A549 treated with CpdA at 1 μM for 4 hours (cell line): ENCODE measurements at places on chromosomes 12 and 14. TPM values are rescaled to one million over a fixed set of nuclear protein-coding genes. Genes with fewer than 3 reads are reported as not detected.

Gene RGS6
- not detected in 5 replicates for total RNA-seq

Gene GCH1
- total RNA-seq, result 3.5 to 3.8 TPM (median 3.7 TPM) in 5 replicates

Gene RNF212B
- total RNA-seq, result not detected in 5 replicates

Gene OR6C74
- total RNA-seq, result not detected in 5 replicates

Gene ABCD2
- total RNA-seq, result not detected in 5 replicates

Gene MYH6
- not detected in 5 replicates for total RNA-seq

Gene MAP3K9
- 3.9 to 5.1 TPM (median 4.7 TPM) in 5 replicates for total RNA-seq

Gene RTL1
- 0.23 to 0.35 TPM (median 0.31 TPM) in 5 replicates for total RNA-seq

Gene PPFIBP1
- 19.1 to 41.8 TPM (median 28.8 TPM) in 5 replicates for total RNA-seq

Gene PPFIA2
- total RNA-seq, result not detected in 5 replicates

Gene CD27
- total RNA-seq, result not detected in 5 replicates

Gene OLR1
- 0.75 to 2.6 TPM (median 1.3 TPM) in 5 replicates for total RNA-seq

Gene KLRC1
- 0.06 TPM in 1 of 5 replicates, not detected in the others for total RNA-seq
